NCI-H748 treated with DMSO at 0.1 percent for 48 hours (cell line): ENCODE measurements at places on chromosomes 1 and 21.

- DNase-seq = no peak
These were observed 208.2 kb upstream of the GRIK3 start for GRCh38 chr1:37242501-37242900.

DNA sequence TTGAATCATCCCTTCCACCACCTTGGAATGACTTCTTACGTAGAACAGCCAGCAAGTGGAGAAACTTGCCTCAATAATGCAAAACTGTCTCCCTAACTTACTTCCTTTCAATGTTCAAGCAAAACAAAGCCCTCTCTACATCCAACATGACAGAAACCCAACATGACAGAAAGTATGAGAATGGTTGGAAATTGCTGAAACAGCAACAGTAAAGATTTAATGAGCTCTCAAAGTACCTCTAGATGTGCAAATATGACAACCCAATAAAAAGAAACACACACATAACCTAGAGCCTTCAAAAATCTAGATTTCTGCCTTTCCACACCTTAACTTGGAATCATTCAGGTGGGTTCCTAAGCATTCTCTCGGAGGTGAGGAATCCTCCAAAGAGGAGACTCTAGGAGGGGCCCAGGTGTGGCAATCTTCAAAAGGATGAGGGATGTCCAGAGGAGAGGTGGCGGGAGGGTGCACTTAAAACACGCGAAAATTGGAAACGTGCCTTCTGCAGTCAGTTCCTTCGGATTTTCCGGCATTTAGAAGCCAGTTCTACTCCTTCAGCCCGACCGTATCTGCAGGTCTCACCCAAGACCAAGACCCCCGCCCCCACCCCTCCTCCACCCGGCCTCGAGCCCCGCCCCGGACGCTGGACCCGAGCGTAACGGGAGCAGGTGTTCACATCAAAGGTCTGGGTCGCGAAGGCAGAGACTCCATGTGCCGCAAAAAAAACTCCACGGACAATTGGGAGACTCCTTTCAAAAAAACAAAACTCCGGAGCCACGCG lies 996 bp upstream of the MGST3 start:
- peak; percentile 77 for DNase-seq

DNA sequence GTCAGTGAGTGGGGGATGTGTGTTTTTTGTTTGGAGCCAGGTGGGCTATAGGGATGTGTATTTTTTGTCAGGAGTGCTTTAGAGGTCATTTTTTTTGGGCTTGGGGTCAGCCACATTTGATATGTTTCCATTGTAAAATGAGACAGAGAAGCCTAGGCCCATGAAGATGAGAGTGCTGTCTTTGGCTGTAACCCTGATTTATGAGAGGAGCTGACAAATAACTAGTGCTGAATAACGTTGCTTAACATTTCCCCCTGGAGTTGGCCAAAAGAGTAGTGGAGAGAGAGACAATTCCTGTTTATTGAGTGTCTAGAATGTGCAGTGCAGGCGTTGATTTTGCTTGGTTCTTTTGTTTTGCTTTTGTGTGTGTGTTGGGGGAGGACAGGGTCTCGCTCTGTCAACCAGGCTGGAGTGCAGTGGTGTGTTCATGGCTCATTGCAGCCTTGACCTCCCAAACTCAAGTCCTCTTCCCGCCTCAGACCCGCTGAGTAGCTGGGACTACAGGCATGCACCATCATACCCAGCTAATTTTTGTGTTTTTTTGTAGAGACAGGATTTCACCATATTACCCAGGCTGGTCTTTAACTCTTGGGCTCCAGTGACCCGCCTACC lies 64.7 kb downstream of the S1PR1 start:
- DNase-seq = no peak

GRCh38 chr1:8584316-8584715 lies 233.1 kb downstream of the RERE start:
- DNase-seq = no peak

- DNase-seq = no peak
These were observed 938.7 kb downstream of the TTLL7 start for GRCh38 chr1:83060221-83060620.

- DNase-seq = peak; percentile 9
These were observed 35.5 kb upstream of the ZC3H12A start for GRCh38 chr1:37438869-37439343.

GRCh38 chr1:152646656-152647055 lies 16.5 kb upstream of the LCE2D start:
- no peak for DNase-seq

GRCh38 chr1:3103967-3104677 lies 35.1 kb downstream of the PRDM16 start:
- no peak for DNase-seq

GRCh38 chr1:10867914-10868598 lies 71.6 kb upstream of the CASZ1 start:
- DNase-seq = no peak

DNA sequence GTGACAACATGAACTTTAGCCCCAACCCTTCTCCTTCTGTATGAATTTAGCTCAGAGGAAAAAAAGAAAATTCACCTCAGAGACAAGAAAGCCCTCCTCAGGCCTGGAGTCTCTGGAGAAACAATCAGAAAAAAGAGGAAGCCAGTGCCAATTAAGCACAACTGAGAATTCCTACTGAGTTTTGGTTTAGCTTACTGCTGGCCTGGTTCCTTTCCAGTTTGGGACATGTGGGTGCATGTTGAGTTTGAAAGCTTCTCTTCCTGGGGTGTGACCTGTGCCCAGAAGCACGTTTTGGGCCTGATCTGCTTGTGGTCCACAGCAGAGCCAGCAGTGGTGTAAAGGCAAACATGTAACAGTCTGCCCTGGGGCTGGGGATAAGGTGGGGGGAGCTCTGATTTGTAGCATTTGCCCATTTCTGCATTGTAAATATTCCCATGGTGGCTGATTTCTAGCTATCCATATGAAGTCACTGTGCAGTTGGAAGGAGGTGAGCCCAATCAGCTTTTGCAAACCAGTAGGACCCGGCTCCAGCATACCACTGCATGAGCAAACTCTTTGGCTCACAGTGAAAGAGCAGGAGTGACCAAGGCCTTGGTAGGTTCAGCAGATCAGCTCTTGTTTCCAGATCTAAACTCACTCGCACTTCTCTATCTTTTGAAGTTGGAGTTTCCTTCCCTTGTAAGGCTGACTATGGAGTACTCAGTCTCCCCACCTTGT lies 4.7 kb upstream of the THEM5 start:
- no peak for DNase-seq

- no peak for DNase-seq
These were observed 1.4 kb upstream of the EPHB2 start for GRCh38 chr1:22709227-22709626.

DNA sequence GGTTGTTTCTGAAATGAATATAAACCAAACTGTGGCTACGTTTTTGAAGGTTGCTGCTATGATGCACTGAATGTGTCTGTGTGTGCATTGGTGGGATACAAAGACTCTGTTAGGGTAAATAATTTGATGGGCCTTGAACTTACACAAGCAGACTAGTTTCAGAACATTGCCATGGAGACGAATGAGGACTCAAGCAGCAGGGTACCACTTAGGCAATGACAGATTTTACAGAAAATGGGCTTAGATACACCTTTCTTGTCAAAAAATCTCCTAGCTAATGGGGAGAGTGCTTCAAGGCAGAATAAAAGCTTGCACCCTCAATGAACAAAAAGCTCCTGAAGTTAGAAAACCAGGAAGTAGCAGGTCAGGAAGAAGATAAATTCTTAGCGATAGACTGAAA lies 55.7 kb downstream of the IER5 start:
- DNase-seq = no peak

GRCh38 chr1:54475357-54475881 lies 69.2 kb upstream of the SSBP3 start:
- no peak for DNase-seq

DNA sequence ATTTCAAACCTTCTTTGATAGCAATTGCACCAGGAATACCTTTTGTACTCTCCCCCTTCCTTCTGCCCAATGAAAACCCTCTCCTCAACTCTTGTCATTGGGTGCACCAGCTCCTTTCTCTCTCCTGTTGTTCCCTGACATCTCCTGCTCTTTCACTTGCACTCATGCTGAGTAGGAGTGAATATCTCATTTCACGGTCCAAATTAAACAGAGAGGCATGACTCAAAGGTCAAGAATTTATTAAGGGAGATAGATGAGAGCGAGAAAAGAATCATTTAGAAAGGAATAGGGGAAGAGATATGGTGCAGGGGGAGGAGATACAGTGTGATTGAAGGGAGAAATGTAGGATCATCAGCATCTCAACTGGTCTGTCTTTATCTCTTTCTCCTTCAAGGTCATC lies 22.1 kb downstream of the AIM2 start:
- no peak for DNase-seq

- DNase-seq = peak; percentile 77
These were observed 3.4 kb upstream of the CASQ2 start for GRCh38 chr1:115771847-115772457.

GRCh38 chr1:58585166-58585565 lies 8.1 kb upstream of the TACSTD2 start:
- DNase-seq = no peak

DNA sequence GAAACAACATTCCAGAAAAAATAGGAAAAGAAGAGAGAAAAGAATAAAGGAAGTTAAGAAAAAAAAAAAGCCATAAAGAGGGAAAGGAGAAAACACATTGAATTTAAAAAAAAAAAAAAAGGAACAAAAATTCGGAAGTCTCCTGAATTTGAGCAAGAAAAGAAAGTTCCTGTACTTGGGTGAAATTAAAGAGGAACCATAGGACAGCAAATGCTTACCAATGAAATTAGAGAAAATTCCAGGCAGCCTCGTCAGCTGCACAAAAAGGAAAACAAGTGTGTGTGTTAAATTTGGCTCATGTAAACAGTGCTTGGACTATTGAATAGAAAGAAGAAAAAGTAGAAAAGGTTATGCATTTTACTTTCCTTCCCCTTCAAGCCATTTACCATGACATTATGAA lies 4.9 kb downstream of the IL12RB2 start:
- DNase-seq = no peak

GRCh38 chr1:77407738-77408375 lies 126.0 kb downstream of the AK5 start:
- no peak for DNase-seq

GRCh38 chr1:91670781-91671180 lies 170.1 kb downstream of the CDC7 start:
- no peak for DNase-seq

DNA sequence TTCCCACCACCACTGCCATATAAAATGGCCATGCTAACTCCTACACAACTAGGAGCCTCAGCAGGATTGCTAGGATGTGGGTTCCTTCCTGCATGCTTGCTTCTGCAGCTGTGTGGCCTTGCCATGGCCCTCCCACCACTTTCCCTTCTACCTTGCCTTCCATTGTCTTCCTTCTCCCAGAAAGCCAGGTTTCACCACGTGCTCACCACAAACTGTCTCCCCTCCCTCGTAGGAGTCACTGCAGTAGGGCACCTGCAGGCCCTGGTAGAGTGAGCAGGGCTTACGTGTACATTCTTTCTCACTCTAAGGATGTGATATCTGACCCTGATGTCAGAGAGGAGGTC lies 3.7 kb downstream of the C1orf226 start:
- DNase-seq = no peak

DNA sequence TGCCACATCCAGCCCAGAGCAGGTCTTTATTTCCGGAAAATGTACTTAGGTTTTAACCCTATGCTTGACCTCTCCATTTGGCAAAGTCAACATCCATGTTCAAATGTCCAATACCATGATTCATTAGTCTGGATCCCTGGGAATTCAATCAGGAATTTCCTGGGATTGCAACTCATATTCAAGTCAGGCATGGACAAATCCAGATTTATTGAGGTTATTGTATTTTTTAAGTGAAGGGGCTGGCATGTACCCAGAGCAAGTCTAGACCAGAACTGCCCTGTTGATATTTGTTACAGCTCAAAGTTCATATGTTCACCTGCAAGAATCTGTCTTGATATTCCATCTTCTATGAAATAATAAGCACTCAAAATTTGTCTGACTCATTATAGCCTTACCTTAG lies 521.1 kb downstream of the ADGRL2 start:
- no peak for DNase-seq
